Thoracic aorta (tissue), 2 donors: ENCODE measurements at places on chromosomes 16 and 17. TPM values are rescaled to one million over a fixed set of nuclear protein-coding genes. Genes with fewer than 3 reads are reported as not detected.

Gene PRAC1
- not detected for total RNA-seq

Gene FAM171A2
- total RNA-seq, result 0.63 TPM

Gene PHLPP2
- total RNA-seq, result 8.1 TPM

Gene PLXDC1
- total RNA-seq, result 13.9 TPM

Gene EME2
- 29.2 TPM for total RNA-seq

Gene MPP3
- total RNA-seq, result 73.8 TPM

Gene TNRC6C
- 41.1 TPM for total RNA-seq

Gene PRM1
- not detected for total RNA-seq

DNA sequence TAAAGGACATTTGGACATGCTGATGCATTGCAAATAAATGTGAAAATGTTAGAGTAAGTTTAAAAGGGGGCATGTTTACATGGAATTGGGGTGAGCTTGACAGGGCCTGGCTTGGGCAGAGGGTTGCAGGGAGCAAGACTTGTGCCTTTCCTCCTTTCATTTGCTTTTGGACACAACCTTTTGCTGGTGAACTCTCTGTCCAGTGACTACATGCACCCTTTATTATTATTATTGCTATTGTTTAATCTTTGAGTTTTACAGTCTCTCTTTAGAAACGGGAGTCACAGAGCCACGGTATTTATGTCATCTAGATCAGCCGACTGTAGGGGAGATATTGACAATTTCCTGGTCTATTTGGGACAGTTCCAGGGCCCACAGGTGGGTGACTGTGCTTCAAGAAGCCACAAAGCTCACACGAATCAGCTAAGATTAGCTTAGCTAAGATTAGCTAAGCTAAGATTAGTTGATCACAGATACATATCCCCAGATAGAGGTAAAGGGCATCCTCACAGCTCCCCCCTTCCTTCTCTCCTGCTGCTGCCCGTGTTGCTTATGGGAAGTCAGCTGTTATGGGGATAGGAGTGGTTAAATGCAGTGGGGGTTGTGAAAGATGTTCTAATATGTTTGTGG, 28.9 kb upstream of the ETV4 start:
- DNase-seq, result no peak

DNA sequence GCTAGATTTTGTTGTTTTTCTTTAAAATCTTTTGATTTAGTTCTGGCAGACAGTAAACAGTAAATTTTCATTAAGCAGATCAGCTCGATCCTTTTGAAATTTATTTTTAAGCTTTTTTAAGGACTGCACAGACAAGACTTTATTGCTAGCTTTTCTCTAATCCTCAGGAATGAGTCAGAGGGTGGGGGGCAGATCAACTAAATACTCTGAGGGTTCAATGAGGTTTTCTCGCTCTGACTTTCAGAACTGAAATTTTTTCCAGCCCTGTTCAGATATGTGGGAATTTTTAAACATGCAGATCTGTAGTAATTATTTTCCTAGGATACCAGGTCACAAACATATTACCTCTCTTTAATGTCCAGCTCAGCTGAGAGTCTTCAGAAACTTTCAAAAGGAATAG, 977.2 kb downstream of the CDH11 start:
- no peak for DNase-seq

GRCh38 chr17:46944931-46945330, 22.0 kb downstream of the GOSR2 start:
- no peak for DNase-seq

- no peak for DNase-seq
Measured at GRCh38 chr16:6483469-6484033, 849.1 kb upstream of the RBFOX1 start.

DNA sequence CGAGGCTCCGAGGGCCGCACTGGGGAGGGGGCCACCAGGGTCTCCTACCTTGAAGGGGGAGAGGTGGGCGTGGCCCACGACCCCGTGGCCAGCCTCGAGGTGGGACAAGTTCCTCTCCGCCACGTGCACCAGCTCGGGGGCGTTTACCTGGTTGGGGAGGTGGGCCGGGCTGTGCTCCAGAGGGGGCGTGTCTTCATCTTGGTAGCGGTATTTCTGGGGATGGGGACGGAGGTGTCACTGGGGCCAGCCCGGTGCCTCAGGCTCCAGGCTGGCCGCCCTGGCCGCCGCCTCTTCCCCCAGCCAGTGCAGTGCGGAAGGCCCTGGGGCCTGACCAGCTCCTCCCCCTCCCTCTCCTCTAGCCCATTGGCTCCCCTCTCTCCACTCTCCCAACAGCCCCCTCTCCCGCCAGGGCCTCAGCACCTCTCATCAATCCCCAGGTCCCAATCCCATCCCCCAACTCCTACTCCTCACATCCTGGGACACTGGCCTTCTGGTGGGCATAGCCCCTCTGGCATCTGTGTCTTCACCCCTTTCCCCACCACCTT, 11.5 kb downstream of the DLG4 start:
- DNase-seq, result no peak

- no peak for DNase-seq
Measured at GRCh38 chr17:67974185-67974584, 22.1 kb downstream of the C17orf58 start.

DNA sequence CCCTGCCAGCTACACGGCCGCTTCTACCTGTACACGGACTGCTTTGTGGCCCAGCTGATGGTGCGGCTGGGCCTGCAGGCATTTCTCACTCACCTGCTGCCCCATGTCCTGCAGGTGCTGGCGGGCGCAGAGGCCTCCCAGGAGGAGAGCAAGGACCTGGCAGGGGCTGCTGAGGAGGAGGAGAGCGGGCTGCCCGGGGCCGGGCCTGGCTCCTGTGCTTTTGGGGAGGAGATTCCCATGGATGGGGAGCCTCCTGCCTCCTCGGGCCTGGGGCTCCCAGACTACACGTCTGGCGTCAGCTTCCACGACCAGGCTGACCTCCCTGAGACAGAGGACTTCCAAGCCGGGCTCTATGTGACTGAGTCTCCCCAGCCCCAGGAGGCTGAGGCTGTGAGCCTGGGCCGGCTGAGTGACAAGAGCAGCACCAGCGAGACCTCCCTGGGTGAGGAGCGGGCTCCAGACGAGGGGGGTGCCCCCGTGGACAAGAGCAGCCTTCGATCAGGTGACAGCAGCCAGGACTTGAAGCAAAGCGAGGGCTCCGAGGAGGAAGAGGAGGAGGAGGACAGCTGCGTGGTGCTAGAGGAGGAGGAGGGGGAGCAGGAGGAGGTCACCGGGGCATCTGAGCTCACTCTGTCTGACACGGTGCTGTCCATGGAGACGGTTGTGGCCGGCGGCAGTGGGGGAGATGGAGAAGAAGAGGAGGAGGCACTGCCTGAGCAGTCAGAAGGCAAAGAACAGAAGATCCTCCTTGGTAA, 3.5 kb downstream of the WDR81 start:
- DNase-seq, result no peak

DNA sequence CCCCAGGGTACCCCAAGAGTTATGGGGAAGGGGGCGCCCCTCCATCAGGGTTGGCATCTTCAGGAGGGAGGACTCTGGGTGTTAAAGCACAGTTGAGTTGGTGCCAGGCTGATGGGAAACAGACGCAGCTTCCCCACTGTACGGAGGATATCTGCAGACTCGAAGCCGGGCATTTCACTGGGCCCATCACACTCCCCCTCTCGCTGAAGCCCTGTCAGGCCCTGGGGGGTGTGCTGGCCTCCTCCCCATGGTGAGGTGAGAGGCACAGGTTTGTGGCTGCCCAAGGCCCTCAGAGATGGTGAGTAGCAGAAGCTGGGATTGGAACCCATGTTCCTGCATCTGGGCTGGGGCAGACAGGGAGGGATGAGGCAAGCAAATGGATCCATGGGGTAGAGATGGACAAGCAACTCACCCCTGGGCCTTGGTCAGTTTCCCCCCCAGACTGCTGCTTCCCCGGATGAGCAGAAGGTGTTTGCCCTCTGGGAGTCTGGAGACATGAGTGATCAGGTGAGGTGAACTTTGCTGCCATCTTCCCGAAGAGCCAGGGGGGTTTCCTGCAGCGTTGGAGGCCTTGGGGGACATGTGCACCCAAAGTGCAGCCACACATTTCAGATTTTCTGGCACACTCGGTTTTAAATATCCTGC, 31.0 kb downstream of the POLR3E start:
- no peak for DNase-seq

DNA sequence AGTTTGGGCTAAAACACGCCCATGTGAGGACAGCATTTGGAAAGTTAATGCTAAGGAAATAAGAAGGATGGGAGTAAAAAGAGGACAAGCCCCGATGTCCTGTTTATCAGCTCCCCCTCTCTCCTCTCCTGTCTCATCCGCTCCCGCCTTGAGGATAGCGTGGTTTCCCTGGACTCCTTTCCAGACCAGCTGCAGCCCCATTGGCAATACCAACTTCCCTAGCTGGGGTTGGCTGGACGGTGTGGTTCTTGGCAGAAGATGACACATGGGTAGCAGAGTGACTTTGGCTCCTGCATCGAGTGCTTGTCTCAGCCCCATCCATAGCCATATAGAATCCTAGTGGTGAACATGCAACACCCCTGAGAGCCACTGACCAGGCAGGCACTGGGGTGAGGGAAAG, 185.9 kb downstream of the CCDC182 start:
- DNase-seq, result no peak

DNA sequence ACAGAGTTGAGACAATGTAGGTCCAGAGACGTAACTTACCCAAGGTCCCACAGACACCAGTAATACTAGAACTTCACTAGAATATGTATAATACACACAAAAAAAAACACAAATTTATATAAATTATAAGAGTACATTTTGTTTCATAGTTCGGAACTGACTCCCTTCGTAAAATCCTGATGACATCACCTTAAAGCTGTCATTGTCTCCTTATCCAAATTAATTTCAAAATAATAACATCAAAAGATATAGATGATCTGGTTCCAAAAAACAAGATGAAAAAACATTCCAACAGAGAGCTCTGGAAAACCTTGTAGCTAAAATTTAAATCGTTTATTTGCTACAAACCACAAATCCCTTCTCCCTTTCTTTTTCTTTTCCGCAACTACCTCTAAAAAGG, 10.0 kb downstream of the FBXL20 start:
- DNase-seq, result no peak

DNA sequence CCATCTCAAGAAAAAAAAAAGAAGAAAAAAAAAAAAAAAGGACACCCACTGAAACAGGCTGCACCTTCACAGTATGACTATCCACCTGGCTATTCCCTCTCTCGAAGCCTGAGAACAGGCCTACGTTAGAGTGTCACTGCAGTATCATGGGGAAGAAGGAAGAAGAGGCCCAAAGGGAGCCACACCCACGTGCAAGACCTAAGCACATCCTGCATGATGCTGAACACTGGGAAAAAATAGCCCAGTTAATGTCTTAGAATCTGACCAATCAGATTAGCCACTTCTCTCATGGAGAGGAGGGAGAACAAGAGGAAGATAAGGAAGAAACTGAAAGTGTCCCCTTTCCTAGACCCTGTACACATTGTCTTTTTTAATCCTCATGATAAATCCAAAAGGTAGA, 19.5 kb upstream of the MED13 start:
- no peak for DNase-seq

GRCh38 chr16:52718046-52718445, 171.1 kb upstream of the TOX3 start:
- no peak for DNase-seq

DNA sequence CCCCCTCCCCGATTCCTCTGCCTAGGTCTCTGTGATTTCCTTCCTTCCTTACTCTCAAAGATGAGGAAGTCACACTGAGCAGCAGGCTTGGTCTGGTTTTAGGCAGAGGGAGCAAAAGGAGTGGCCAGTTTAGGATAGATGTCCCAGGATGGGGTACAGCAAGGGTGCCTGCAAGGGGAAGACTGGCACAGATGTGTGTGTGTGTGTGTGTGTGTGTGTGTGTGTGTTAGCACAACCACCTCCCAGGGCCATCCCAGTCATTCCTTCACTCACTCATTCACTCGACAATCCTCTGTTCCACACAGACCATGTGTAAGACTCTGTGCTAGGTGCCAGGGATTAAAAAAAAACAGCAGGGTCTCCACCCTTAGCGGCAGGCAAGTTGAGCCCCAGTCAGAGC, 35.9 kb downstream of the TMEM132E start:
- DNase-seq, result no peak

DNA sequence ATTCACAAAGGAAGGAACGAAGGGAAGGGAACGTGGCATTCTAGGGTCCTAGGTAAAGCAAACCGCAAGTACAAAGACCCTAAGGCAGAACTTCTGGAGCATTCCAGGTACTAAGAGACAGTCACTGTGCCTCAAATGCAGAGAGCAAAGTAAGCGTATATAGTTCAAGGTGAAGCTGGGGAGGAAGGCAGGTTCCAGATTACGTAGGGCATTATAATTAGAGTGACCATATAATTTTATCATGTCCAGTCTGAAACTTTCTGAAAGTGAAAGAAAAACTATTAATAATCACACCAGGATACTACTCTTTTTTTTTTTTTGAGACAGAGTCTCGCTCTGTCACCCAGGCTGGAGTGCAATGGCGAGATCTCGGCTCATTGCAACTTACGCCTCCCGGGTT, 25.7 kb downstream of the METTL16 start:
- DNase-seq, result no peak

GRCh38 chr16:86252596-86252995, 257.7 kb upstream of the FOXF1 start:
- DNase-seq, result no peak

- DNase-seq, result no peak
Measured at GRCh38 chr16:76389126-76389525, 111.9 kb downstream of the CNTNAP4 start.

GRCh38 chr17:78230252-78230962, 1.0 kb upstream of the TMEM235 start:
- DNase-seq, result no peak

DNA sequence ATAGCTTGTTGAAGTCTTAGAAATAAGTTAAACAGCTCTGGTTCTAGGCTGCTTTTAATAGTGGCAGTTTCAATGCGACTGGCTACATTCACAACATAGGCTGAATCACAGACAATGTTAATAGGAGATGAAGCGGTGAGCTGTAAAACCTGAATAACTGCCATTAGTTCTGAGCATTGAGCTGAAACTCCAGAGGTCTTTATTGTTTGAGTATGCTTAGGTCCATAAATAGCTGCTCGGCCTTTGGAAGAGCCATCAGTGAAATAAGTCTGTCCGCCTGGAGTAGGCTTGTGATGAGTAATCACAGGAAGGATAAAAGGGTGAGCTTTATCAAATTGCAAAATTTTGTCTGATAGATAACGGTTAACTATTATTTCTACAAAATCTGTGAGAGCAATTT, 9.4 kb upstream of the ZNF689 start:
- no peak for DNase-seq

- DNase-seq, result no peak
Measured at GRCh38 chr16:49952386-49952785, 72.6 kb upstream of the CNEP1R1 start.
